ENCODE measurements at places on chromosomes 1 and 21.

- no peak for DNase-seq
These were observed 13.0 kb downstream of the PTPRC start for GRCh38 chr1:198651650-198652400.

DNA sequence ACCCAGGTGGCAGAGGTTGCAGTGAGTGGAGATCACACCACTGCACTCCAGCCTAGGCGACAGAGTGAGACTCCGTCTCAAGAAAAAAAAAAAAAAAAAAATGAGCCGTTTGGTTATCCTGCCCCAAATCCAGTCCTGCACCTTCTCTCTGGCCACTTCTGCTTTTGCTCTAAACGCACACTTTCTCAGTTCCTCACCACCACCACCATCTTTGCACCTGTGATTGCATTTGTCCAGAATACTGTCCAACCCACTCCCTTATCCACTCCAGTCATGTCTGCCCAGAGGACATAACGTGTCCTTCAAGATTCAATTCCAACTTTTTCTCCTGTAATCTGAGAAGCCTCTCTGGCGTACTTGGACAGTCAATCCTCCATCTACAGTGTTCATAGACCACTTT is 2.2 kb upstream of the NEK2 start:
- DNase-seq: no peak

DNA sequence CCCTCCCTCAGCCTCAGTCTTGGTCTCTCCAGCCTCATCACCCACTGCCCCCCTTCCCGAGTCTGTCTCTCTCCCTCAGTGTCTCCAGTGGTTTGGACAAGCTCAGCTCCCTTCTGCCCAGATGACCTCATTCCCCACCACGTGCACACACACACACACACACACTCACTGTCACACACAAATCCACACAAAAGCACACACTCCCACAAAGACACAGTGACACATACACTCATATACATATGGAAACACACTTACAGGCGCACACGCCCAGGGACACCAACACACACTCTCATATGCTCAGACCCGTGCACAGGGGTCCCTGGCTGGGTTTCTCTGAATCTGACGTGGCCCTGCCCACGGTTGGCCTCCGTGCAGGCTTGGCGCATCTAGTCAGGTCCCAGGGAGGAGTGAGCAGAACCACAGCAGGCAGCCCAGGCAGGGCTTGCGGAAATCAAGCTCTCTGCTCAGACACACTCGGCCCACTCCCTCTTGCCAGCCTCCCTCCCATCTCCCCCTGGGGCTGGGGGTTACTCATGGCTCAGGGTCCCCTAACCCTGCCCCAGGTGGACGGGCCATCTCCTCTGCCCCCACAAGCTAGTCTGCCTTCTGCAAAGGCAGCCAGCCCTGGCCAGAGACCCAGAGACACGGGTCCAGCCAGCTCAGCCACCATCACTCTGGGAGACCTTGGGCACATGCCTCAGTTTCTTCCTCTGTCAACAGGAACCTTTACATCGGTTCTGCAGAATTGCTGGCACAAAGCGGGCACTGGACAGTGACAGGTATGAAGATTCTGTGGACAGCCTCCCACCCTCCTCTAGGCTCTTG is 38.5 kb upstream of the FAM131C start:
- DNase-seq: no peak

DNA sequence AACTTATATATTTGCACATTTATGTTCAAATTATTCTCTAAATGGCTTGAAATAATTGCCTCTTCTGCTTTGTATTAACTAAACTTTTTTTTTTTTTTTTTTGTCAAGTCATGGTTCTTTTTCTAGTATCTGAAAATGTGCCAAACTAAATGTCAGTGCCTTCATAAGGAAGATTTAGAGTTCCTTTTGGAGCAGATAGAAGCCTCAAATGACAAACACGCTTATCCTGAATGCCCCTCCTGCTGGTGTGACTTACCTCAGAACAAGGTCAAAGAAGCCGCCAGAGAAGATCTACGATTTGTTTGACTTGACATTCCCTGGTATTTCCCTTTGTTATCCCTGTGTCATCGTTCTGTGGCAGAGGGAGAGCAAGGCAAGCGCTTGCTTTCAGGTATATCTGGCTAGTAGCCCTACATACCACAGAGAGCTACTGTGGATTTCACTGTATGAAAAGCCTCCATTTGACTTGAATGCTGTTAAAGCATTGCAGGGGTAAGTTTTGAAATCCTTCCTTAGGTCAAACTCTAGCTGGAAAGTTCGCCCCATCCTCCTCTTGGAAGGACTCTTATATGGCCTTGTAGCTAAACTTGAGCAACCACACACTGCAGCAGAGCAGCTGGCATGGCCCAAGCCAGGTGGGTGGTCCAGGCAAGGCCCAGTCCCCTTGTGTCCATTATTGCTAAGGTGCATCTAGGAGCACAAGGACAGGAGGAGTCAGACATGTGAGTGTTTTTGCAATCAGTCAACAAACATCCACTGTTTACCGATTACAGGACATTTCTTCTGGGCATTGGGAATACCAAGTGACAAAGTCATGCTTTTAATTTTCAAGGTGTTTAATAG is 285.4 kb upstream of the USP25 start:
- DNase-seq: no peak

DNA sequence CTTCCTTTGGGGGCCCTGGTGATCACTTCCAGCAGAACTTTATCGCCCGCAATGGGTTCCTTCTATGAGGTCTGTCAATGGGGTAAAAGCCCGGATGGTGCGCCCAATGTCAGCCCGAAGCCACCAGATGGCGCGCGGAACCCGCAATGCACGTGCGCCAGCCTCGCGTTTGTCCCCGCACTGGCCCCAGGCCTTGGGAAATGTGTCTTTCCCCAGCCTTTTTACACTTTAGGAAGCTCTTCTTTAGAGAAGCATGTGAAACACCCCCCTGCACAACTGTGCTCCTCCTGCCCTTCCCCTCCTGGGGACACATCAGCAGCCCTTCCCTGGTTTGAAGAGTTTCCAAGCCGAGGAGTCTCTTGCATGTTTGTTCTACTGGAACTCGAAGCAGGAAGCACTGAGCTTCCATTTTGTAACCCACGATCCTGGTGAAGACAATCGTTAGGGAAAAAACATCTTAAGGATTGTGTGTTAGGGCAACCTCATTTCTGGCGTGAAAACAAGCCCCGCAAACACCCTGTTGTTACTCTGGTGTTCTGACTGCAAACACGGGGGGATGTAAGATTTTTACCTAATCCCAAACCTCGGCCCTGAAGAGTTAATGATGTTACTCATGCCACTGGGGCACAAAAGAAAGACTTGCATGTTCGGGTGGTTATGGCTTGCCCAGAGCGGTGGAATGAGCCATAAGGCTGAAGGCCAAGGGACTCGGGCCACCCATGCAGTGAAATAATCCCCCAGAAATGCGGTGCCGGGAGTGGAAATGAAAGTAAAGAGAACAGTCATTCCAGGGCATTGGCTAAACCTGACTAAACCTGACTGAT is 20.4 kb upstream of the TARBP1 start:
- peak; percentile 85 for DNase-seq

- peak; percentile 21 for DNase-seq
These were observed 459 bp downstream of the CAPZB start for GRCh38 chr1:19484798-19485361.

GRCh38 chr1:19969898-19970660 is 9.3 kb downstream of the PLA2G2A start:
- no peak for DNase-seq

GRCh38 chr1:228883535-228883934 is 148.3 kb downstream of the RHOU start:
- no peak for DNase-seq

- DNase-seq: no peak
These were observed 261.4 kb upstream of the C1orf174 start for GRCh38 chr1:4161366-4162006.

- no peak for DNase-seq
These were observed 30.2 kb upstream of the SELENON start for GRCh38 chr1:25769625-25770383.

GRCh38 chr1:161791904-161792655 is 26.0 kb downstream of the ATF6 start:
- no peak for DNase-seq

DNA sequence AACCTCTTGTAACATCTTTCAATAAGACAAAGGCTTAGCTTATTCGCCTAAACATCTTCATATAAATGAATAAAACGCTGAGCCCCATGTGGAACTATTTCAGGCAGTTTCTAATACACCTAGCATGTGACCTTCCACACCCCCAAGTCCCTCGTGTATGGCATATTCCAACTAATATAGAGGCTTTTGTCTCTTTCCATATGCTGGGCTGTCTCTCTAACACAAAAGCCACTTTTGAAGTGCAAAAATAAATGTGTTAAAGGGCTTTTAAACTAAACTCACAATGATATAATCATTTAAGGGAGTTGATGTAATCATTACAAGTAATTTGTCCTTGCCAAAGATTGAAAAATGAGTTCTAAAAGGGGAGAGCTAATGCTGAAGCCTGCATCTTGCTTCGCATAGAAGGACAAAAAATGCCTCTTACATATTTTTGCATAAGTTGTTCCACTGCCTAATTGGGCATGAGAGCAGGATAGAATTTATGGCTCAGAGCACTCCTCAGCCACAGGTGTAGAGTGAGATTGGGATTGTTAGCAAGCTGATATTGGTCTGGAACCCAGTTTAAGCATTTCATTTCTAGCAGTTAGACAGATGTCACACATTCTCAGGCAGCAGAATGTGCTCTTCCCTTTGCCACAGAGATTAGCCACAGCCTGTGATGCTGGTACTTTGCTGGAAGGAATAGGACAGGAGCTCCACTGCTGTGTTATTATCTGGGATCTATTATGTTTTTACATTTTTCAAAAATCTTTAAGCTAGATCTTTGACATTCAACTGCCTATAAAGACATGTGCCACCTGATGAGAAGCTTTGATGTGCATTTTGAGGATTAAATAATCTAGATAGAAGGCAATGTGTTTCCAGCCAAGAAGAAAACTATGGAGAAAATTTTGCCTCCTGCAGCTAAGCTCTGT is 1044.4 kb downstream of the ADGRL2 start:
- DNase-seq: no peak

- no peak for DNase-seq
These were observed 175.9 kb downstream of the GREM2 start for GRCh38 chr1:240435996-240436566.

- DNase-seq: no peak
These were observed 113.6 kb upstream of the TMPRSS2 start for GRCh38 chr21:41621513-41621912.

- DNase-seq: peak; percentile 74
These were observed 2.6 kb downstream of the PRDM2 start for GRCh38 chr1:13702425-13703127.

GRCh38 chr1:44417351-44418021 is 12.4 kb downstream of the RNF220 start:
- DNase-seq: no peak

DNA sequence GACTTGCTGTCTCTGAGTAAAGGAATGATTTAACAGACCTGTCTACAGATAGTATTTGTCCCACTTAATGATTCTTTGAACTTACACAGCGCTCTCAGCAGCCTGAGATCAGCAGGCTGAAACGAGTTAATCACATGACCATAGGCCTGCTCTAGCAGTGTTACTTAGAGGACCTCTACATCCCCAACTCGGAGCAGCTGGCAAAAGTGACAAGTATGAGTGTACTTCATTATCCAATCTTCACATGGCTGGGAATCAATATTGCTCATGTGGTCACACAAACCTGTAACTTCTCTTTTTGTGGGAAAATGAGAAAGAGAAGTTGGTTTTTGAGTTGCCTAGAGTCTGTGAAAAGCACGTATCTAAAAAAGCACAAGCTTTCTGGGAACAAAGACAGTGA is 11.4 kb upstream of the ATP13A2 start:
- no peak for DNase-seq

DNA sequence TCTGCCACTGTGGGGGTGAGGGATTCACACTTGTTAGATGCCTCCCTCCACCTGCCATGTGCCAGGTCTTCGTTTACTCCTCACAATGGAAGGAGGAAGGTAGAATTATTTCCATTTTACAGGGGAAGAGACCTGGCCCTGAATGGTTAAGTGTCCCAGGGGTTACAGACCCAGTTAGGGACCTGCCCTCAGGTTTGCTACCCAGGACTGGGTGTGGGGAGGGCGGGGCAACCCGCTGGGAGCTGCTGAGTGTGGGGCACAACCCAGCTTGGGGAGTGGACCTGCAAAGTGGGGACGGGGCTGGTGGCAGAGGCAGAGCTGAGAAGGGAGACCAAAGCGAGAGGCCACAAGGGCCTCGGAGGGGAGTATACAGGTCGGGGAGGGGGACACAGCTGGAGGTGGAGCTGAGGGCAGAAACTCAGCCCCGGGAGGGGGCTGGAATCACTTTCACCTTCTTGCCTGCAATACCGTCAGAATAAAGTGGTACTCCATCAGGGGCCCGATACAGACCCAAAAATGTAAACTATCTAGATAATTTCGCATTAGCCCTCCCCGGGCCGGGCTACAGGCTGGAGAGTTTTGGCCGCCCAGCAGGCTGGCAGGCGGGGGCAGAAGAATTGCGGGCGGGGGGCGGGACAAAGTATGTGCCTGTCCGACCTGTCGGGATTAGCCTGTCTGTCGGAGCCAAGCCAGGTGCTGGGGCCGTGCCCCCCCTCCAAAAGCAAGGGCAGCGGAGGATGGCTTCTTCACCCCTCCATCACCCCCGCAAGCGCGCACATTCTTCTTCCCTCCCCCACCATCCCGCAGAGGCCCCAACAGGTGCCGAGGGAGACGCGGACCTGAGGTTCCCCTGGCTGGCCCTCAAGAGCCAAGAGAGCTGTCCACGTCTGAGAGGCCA is 1.4 kb downstream of the RSPO1 start:
- no peak for DNase-seq

- DNase-seq: no peak
These were observed 36.8 kb upstream of the ZNF648 start for GRCh38 chr1:182098301-182098700.

GRCh38 chr1:247008406-247008799 is 546 bp upstream of the ZNF695 start:
- no peak for DNase-seq

GRCh38 chr1:214540324-214540723 is 11.1 kb downstream of the PTPN14 start:
- no peak for DNase-seq

DNA sequence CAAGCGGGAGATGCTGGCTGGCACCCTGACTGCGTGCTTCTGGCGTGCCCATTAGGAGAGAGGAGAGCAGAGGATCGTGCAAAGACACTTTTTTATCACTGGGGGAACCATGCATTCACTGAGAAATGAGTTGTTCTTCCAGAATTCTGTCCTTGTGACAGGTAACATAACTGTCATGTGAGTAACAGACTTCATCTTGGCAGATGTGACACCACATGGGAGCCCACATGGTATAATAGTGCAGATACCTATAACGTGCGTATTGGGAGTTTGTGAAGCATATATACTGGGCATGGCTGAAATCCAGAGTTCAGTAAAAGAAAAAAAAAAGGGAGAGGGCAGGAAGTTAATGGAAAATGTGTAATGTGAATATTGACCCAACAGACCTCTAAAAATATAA is 159.6 kb upstream of the BACE2 start:
- no peak for DNase-seq
